Cortex of kidney (tissue), 1 donor: ENCODE measurements at places on chromosomes 16 and 17.

DNA sequence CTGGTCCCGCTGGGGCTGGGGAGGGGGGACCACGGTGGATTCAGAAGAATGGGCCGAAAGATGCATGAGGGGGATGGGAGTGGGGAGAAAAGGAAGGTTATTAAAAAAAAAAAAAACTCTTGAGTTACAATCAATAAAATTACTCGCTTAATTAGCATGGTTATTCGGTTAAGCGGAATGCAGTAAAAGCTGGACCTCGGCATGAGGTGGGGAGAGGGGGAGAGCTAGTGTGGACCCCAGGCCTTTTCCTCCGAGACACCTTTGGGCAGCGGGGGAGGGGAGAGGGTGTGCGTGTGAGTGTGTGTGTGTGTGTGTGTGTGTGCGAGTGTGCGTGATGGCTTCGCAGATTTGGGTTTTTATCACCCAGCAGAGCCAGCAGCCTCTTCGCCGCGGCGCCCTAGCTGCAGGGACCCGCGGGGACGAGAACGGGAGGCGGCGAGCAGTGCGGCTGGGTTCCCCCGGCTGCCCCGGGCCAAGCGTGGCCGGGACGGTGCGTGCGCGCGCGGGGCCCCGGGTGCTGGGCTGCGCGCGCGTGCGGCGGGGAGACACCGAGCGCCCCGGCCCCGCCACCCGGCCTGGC lies 3.7 kb downstream of the BAHCC1 start:
- no peak for DNase-seq

DNA sequence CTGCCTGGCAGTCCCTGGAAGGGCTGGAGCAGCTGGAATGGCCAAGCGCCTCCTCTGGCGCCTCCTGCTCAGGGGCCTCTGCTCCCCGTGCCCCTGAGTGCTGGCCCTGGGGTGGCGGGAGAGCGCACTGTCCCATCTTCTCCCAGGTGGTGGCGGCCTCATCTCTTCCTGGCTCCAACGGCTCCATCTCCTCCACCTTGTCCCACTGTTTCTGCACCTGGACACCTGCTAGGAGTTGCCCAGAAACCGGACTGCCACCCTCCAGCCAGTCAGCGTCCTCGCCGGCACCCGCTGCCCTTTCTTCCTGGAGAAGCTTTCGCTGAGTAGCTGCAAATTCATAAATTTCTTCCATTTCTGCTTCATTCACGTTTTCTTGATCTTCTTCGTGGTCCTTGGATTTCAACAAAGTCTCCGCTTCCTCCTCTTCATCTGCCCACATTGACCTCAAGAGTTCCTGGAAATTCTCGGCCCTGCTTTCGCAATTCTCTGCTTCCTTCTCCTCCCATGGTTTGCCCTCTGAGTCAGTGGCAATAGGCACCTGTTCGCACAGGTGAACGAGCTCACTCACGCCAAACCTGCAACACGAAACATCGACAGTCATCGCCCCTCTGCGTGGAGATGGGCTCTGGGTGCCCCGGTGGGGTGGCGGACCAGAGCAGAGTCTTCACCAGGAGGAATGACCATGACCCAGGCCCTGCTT lies 13.7 kb upstream of the NLRC3 start:
- DNase-seq = no peak

- no peak for DNase-seq
These were observed 25.3 kb upstream of the WIPI1 start for GRCh38 chr17:68482576-68483041.

- DNase-seq = no peak
These were observed 96.3 kb downstream of the CYLD start for GRCh38 chr16:50838165-50838564.

DNA sequence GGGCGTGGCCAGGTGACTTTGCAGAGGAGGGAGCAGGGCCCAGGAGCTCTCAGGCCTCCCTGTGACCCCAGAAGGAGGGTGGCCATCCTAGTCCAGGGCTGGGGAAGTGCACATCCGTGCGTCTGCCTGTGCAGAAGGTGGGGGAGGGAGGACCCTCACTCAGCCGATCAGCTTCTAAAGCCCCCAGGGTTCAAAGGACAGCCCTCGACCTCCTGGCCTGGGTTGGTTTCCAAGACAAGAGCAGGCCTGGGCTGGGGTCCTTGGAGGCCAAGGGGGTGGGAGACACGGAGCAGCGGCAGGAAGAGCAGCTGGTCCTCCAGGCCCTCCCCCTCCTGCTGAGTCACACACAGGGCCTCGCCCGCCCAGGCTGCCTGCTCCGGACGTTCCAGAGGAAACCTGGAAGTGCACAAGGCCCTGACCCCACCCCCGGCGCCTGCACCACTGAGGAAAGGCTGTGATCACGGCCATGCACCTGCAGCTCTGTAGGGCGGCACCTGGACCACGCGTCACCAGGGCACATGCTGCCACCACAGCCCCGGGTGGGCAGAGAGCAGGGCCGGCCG lies 67.1 kb upstream of the ZNF469 start:
- DNase-seq = no peak

DNA sequence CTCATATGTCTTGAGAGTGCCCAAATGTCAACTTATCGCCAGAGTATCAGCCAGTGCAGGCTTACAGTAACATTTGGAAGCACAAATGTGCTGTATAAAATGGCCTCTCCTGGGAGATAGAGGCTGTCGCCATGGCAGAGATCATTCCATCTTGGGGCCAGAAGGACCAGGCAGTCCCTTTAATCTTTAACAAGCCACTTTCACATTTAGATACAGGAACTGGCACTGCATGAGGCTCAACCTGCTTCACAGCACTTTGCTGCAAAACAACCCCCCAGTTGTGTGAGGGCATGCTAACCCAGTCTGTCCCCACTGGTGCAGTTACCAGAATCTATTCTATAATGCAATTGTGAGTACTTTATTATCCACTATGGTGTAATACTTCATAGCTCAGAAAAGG lies 4.7 kb upstream of the RFFL start:
- no peak for DNase-seq

GRCh38 chr17:6796017-6796886 lies 20.2 kb downstream of the FBXO39 start:
- no peak for DNase-seq

DNA sequence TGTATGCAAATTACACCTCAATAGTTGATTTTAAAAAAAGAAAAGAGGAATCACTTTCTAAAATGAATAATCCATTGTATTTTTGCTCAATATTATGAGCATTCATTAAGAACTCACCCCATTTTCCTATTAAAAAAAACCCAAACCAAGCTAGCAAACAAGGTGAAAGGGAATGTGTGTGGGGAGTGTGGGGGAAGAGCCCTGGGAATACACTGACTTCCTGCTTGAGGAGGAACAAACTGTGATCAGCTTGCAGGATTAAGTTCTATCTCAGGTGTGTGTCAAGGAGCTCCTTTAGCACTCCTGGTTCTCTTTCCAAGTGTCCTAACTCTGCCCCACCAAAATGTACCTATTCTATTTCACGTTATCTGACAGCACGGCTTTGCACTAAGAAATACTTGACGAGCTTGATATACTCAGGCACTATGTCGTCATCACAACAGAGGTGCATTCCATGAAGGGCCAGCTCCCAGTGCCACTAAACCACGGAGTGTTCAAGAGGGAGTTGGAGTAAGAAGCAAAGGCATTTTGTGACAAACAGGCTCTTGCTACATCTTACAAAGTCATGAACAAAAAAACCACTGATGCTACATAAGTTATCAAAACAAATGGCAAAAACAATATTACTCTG lies 73.2 kb downstream of the MYH10 start:
- no peak for DNase-seq

GRCh38 chr17:21283482-21284318 lies 811 bp upstream of the MAP2K3 start:
- DNase-seq = no peak

DNA sequence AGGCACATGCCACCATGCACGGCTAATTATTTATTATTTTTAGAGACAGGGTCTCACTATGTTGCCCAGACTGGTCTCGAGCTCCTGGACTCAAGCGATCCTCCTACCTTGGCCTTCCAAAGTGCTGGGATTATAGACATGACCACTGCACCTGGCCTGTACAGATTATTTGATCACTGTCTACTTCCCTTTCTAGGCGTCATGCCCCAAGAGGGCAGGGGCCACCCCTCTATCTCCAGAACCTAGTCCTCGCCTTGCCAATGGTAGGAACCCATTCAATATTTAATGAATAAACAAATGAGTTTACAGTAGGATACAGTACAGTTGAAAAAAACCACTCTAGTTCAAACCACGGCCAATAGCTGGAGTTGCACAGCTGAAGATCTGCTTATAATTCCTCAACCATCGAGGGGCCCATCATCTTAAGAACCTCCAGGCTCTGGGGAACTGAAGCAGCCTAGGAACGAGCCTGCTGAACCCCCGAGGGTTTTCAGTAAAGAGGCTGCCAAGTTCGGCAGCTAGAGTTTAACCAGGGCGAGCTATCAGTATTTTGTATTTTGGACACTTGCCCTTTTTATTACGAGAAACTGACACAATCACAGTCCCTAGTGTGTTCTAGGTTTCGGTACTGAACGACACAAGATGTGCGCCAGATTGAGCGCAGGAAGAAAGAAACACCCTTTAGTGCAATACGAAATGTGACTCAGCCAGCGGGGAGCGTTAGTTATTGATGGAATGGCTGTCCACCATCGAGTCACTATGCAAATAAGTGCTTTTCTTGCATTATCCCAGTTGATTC lies 14.6 kb downstream of the ADCY9 start:
- DNase-seq = no peak

GRCh38 chr17:77948690-77949114 lies 9.8 kb upstream of the TNRC6C start:
- DNase-seq = no peak

- no peak for DNase-seq
These were observed 23.7 kb downstream of the CLEC3A start for GRCh38 chr16:78045865-78046581.

GRCh38 chr16:35908942-35909341 lies 2449.5 kb downstream of the TP53TG3F start:
- DNase-seq = no peak

- no peak for DNase-seq
These were observed 1.4 kb upstream of the MRPL28 start for GRCh38 chr16:371515-372301.
